ENCODE measurements at places on chromosomes 3 and 15.

DNA sequence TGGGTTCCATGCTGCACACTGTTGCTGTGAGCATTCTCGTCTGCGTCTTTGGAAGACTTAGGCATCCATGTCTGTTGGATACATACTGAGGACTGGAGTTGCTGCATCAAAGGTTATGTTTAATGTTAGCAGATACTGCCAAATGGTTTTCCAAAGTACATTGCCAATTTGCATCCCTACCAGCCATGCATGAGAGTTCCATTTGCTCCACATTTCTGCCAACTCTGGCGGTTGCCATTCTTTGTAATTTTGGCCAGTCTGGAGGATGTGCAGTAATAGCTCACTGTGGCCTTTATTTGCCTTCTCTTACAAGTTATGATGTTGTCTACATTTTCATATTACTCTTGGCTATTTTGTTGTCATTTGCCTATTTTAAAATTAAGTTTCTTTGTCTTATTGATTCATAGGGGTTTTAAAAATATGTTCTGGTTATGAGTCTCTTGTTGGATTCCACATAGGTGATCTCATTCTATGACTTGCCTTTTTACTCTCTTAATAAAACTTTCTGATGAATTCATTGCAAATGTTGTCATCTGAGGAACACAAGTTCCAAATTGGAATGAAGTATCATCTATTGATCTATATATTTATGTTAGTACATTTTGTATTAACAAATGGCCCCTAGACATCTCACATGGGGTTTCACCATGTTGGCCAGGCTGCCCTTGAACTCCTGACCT, 42.1 kb downstream of the FBLN2 start:
- no peak for DNase-seq

DNA sequence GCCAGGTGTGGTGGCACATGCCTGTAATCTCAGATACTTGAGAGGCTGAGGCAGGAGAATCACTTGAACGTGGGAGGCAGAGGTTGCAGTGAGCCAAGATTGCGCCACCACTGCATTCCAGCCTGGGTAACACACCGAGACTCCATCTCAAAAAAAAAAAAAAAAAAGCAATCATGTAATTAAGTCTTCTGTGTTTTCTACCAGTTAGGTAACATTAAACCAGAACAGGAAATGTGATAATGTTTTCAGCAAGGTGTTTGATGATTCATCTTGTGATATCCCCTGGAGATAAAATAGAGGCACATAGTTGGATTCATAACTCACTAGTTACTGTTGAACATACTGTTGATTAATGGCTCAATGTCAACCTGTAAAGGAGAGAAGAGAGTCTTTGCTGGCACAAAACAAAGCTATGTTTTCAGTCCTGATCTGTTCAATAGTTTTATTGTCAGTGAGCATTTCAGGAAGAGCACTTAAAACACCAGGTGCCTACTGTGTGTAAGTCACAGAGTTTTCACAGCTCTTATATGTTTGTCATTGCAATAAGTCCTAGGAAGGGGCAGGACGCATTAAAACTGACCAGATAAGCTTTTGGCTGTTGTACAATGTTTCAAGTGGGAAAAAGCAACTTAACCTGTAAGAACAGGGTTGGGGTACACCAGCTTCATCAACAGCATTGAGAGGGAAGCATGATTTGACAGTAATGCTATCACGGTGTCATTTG, 19.5 kb downstream of the DNAJB11 start:
- DNase-seq = no peak

GRCh38 chr3:111194048-111194447, 122.4 kb downstream of the NECTIN3 start:
- no peak for DNase-seq

DNA sequence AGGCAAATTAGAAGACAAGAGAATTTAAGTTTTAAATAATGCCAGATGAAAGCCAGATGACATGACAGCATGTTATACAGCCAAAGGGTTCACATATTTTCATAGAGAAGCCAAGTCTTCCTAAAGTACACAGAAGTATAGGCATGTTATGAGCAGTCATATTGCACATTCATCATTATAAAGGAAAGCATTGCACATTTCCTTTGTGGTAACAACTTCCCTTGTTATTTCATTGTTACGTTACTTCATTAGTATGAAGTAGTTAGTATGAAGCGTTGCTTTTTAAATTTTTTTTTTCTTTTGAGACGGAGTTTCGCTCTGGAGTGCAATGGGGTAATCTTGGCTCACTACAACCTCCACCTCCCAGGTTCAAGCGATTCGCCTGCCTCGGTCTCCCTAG, 4.6 kb upstream of the ABCC5 start:
- DNase-seq = no peak

All from NCI-H1930 (cell line).